Tibial nerve (tissue), 4 donors: ENCODE measurements at places on chromosomes 3 and 15. TPM values are rescaled to one million over a fixed set of nuclear protein-coding genes. Genes with fewer than 3 reads are reported as not detected.
A peak's percentile ranks its signal among the peaks of the same experiment; 100 is the strongest.

The RAB7A gene
- total RNA-seq: 110 TPM

The CCDC9B gene
- 22.6 TPM for total RNA-seq

The ICE2 gene
- total RNA-seq: 44.1 TPM

The POTEB gene
- not detected for total RNA-seq

The C3orf22 gene
- not detected for total RNA-seq

The GABRA5 gene
- total RNA-seq: not detected

The SLCO2A1 gene
- 22.9 TPM for total RNA-seq

The IRAK2 gene
- total RNA-seq: 4.2 TPM

The STRC gene
- 0.30 TPM for total RNA-seq

The ZNF502 gene
- total RNA-seq: 4.4 TPM

The ZNF619 gene
- total RNA-seq: 4.4 TPM

- peaks cover 18% of the 10 kb centered on the region for H3K4me1 ChIP-seq
- no peak overlapping the region for H3K27ac ChIP-seq
- no peak for DNase-seq
- H3K27me3 ChIP-seq: no peaks in the 10 kb centered on the region
- no peaks in the 10 kb centered on the region for H3K36me3 ChIP-seq
Observed at GRCh38 chr3:66303491-66303901, 82.7 kb downstream of the SLC25A26 start.

GRCh38 chr3:74447221-74447620, 167.2 kb downstream of the CNTN3 start:
- H3K27ac ChIP-seq: no peak overlapping the region
- DNase-seq: no peak
- H3K36me3 ChIP-seq: no peaks in the 10 kb centered on the region

DNA sequence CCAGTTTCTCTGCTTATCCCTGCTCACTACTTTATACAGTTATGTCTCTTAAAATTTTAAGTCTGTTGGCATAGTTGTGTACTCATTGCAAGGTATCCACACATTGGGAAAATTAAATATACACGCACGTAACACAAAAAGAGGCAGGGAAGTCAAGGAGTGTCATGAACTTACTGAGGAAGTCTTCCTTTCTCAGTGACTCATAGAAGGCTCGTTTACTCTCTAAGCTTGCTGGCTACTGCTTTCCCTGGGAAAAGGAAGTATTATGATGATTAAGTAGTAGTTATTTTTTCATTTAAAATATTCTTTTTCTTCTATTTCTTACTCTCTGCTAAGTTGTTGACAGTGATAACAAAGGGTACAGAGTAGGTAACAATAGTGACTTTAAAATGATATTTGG, 287.3 kb downstream of the UBE2E2 start:
- peaks cover 17% of the 10 kb centered on the region for H3K36me3 ChIP-seq
- H3K27ac ChIP-seq: no peak overlapping the region
- no peaks in the 10 kb centered on the region for H3K27me3 ChIP-seq
- no peaks in the 10 kb centered on the region for H3K4me1 ChIP-seq

- no peak for DNase-seq
- H3K4me3 ChIP-seq: no peak overlapping the region
- peak overlapping the region; percentile 92 for H3K27ac ChIP-seq
- H3K4me1 ChIP-seq: peaks cover 62% of the 10 kb centered on the region
- no peaks in the 10 kb centered on the region for H3K36me3 ChIP-seq
Observed at GRCh38 chr3:16400106-16400931, 113.2 kb downstream of the RFTN1 start.

GRCh38 chr3:121508389-121508788, 37.4 kb downstream of the POLQ start:
- H3K36me3 ChIP-seq: no peaks in the 10 kb centered on the region
- no peaks in the 10 kb centered on the region for H3K27me3 ChIP-seq
- no peak overlapping the region for H3K27ac ChIP-seq
- no peak for DNase-seq
- H3K4me1 ChIP-seq: no peaks in the 10 kb centered on the region

DNA sequence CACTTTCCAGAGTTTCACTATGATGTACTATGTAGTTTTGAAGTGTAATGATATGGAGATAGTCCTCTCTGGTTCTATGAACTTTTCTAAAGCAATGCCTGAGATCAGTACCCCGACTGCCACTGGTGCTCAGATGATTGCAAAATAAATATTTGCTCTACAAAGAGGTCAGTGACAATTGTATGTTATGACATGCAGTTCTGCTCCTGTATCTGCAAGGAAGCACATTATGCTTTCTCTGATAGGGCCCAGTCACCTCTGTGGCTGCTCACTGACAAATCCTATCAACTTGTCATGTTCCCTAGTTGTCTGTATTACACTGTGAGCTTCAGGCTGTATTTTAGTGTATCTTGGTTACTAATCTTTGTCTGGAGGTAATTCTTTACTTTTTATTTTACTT, 362.6 kb downstream of the ROBO1 start:
- no peak overlapping the region for H3K27ac ChIP-seq
- H3K4me3 ChIP-seq: no peak overlapping the region
- H3K36me3 ChIP-seq: no peaks in the 10 kb centered on the region
- DNase-seq: no peak
- no peaks in the 10 kb centered on the region for H3K4me1 ChIP-seq

- H3K36me3 ChIP-seq: no peaks in the 10 kb centered on the region
- no peak overlapping the region for H3K27ac ChIP-seq
- no peaks in the 10 kb centered on the region for H3K4me1 ChIP-seq
- no peak for DNase-seq
- no peak overlapping the region for H3K4me3 ChIP-seq
Observed at GRCh38 chr3:123341871-123342630, 106.8 kb downstream of the ADCY5 start.

- no peaks in the 10 kb centered on the region for H3K36me3 ChIP-seq
- no peak overlapping the region for H3K27ac ChIP-seq
- no peaks in the 10 kb centered on the region for H3K27me3 ChIP-seq
- peaks cover 30% of the 10 kb centered on the region for H3K4me1 ChIP-seq
Observed at GRCh38 chr15:56927816-56928215, 9.4 kb downstream of the TCF12 start.

DNA sequence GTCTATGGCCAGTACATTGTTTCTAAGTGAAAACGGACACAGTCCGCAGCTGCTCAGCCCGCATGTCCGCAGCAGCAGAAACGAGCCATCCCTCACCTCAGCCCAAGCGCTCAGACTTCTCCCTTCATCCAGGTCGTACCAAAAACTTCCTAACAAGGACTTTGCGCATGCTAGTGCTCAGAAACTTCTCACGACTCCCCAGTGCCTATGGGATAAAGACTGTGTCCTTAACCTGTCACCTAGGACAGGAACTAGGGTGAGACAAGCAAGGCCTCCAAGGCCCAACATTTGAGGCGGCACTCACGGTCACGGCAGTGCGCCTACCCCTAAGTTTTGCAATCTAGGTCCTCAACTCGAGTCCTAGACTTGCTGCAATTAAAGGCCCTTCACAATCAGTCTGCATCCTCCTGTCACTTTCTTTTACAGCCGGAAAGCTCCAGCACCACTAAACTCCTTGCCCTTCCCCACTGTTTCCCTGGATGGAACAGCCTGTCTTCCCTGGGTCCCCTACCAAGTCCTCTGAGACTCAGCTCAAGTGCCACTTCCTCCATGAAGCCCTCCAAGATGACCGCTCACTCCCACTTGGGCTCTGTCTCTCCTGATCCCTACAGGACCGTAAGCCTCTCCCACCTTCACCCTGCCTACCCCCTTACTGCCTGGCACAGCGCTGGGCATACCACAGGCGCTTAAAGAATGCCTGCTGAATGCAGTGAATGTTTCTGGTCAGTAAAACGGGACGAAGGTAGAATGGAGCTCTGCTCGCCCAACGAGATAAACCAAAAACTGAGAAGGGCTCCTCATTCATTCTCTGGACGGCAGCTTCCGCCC, 1.2 kb downstream of the CLN6 start:
- no peaks in the 10 kb centered on the region for H3K36me3 ChIP-seq
- no peak for DNase-seq
- H3K4me1 ChIP-seq: peaks cover 7% of the 10 kb centered on the region
- peak overlapping the region; percentile 87 for H3K27ac ChIP-seq

- no peaks in the 10 kb centered on the region for H3K27me3 ChIP-seq
- no peaks in the 10 kb centered on the region for H3K4me1 ChIP-seq
- no peak overlapping the region for H3K27ac ChIP-seq
- H3K4me3 ChIP-seq: no peak overlapping the region
- no peak for DNase-seq
Observed at GRCh38 chr15:58921267-58921790, 12.2 kb downstream of the SLTM start.

DNA sequence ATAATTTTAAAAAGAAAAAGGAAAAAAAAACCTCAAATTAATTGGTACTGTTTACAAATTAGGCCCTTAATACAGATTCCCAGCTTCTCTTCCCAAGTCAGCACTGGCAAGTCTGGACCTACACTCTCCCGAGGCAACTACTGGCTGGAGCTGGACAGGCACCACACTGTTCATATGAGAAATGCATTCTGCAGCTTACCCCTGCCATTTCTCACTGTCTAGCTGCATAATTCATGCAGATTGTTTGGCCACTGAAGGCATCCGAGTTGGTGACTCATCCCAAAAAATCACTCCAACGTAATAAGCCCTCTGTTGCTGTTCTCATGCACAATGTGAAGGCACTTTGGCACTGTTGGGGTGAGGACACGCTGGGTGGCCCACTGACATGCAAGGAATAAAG, 45.3 kb downstream of the ROPN1B start:
- H3K27me3 ChIP-seq: no peaks in the 10 kb centered on the region
- peaks cover 4% of the 10 kb centered on the region for H3K4me1 ChIP-seq
- no peak overlapping the region for H3K27ac ChIP-seq
- peaks cover 88% of the 10 kb centered on the region for H3K36me3 ChIP-seq
- H3K4me3 ChIP-seq: no peak overlapping the region

DNA sequence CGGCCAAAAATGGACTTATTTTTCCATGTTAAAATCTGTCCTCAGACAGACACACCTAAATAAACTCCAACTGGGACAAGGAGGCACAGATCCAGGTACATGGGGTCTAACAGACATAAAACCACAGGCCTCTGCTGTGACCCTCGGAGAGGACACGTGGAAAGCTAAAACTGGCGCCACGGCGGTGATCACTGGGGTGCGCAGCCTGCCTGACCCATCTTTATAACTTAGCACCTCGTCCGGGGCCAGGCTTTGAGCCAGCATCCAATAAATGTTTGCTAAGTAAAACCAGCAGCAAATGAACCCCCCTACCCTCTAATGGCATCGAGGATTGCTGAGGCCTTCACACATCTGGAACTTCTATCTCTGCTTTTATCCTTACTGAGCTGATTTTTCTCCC, 15.3 kb downstream of the PCSK6 start:
- no peak for DNase-seq
- H3K36me3 ChIP-seq: no peaks in the 10 kb centered on the region
- no peak overlapping the region for H3K4me3 ChIP-seq
- no peaks in the 10 kb centered on the region for H3K27me3 ChIP-seq
- H3K4me1 ChIP-seq: no peaks in the 10 kb centered on the region

GRCh38 chr3:56988458-56989168, 71.9 kb upstream of the SPATA12 start:
- no peak overlapping the region for H3K27ac ChIP-seq
- DNase-seq: peak; percentile 52
- H3K27me3 ChIP-seq: no peaks in the 10 kb centered on the region
- no peak overlapping the region for H3K4me3 ChIP-seq
- no peaks in the 10 kb centered on the region for H3K36me3 ChIP-seq

DNA sequence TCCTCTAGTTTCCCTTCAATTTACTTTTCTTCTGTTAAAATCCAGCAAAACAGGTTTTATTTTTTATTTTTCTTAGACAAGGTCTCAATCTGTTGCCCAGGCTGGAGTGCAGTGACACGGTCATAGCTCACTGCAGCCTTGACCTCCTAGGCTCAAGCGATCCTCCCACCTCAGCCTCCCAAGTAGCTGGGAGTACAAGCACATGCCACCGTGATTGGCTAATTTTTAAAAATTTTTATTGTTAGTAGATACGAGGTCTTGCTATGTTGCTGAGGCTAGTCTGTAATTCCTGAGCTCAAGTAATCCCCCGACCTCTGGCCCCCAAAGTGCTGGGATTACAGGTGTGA, 41.6 kb downstream of the ILDR1 start:
- no peak for DNase-seq
- H3K27ac ChIP-seq: no peak overlapping the region
- H3K4me3 ChIP-seq: no peak overlapping the region
- no peaks in the 10 kb centered on the region for H3K27me3 ChIP-seq

DNA sequence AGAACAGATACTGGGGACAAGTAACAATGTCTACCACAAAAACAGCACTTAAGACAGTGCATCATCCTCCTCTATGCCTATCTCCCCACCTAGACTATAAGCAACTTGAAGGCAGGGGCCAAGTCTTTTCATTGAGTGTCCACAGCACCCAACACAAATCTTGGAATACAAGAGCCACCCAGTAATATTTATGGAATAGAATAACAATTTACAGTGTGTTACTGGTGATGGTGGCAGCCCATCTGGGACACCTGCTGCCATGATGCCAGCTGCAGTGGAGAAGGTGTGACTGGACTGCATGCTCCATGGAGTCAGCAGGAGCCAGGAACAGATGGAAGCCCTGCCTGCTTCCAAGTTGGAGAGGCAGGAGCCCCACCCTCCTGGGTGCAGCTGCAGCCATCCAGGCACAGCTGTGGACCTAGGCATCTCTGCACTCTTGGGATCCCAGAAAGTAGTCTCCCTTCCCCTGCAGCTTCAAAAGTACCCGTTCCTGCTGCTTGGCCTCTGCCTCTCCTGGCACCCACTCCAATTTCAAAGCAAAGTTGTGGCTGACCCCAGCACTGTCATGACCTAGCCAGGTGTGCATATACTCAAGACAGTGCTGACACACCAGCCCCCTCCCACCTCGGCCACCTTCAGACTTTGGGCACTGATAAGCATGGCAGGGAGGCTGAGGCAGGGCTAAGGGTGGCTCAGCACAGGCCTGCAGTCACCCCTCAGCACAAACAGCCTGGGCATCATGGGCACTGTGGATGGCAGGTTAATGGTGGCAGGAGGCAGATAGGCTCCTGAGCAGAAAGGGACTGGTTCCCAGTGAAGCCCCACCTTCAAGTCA, 94.5 kb downstream of the TPRA1 start:
- no peaks in the 10 kb centered on the region for H3K4me1 ChIP-seq
- DNase-seq: no peak
- no peaks in the 10 kb centered on the region for H3K36me3 ChIP-seq
- H3K27ac ChIP-seq: no peak overlapping the region

GRCh38 chr3:131804565-131805133, 230.2 kb downstream of the CPNE4 start:
- H3K4me1 ChIP-seq: no peaks in the 10 kb centered on the region
- H3K36me3 ChIP-seq: no peaks in the 10 kb centered on the region
- DNase-seq: no peak
- H3K4me3 ChIP-seq: no peak overlapping the region

- no peak overlapping the region for H3K27ac ChIP-seq
- no peak overlapping the region for H3K4me3 ChIP-seq
- H3K27me3 ChIP-seq: no peaks in the 10 kb centered on the region
- H3K36me3 ChIP-seq: no peaks in the 10 kb centered on the region
- DNase-seq: no peak
Observed at GRCh38 chr3:185797993-185798830, 26.6 kb downstream of the IGF2BP2 start.

- no peaks in the 10 kb centered on the region for H3K27me3 ChIP-seq
- no peak for DNase-seq
- H3K4me3 ChIP-seq: no peak overlapping the region
- H3K27ac ChIP-seq: no peak overlapping the region
- H3K36me3 ChIP-seq: no peaks in the 10 kb centered on the region
Observed at GRCh38 chr3:172166890-172167289, 127.5 kb downstream of the FNDC3B start.
